ENCODE measurements at places on chromosomes 16 and 17.

DNA sequence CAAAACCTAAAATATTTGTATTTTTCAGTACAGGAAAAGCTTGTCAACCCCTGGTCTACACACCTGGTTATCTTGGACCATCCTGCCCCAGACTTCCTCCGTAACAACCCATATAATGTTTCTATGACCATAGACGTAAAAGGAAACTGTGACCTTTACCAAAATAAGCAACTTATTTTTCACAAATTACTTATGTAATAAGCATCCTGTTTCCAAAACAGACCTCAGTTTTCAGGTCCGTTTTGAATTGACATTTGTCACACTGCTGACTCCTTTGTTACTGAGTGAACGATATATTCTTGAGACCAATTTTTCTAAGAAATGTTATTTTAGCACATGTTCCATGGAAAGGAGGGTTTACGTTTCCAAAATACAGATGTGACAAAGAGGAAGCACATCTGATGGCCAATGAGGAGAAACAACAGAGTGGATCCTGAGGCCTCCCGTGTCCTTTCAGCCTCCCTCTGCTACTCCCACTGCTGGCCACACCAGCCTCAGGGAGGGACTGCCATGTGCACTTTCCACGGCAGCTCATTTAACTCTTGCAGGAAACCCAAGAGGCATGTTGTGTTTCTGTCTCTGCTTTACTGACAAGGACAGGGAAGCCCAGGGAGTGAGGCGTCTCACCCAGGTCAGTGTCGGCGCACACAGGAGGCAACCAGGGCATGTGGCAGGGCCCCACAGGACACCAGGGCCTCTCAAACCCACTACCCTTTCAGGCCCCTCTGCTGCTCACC lies 20.1 kb upstream of the ALDH3A1 start:
- DNase-seq, result no peak

- DNase-seq, result peak; percentile 3
These were observed 550 bp downstream of the EIF4A3 start for GRCh38 chr17:80146121-80147034.

DNA sequence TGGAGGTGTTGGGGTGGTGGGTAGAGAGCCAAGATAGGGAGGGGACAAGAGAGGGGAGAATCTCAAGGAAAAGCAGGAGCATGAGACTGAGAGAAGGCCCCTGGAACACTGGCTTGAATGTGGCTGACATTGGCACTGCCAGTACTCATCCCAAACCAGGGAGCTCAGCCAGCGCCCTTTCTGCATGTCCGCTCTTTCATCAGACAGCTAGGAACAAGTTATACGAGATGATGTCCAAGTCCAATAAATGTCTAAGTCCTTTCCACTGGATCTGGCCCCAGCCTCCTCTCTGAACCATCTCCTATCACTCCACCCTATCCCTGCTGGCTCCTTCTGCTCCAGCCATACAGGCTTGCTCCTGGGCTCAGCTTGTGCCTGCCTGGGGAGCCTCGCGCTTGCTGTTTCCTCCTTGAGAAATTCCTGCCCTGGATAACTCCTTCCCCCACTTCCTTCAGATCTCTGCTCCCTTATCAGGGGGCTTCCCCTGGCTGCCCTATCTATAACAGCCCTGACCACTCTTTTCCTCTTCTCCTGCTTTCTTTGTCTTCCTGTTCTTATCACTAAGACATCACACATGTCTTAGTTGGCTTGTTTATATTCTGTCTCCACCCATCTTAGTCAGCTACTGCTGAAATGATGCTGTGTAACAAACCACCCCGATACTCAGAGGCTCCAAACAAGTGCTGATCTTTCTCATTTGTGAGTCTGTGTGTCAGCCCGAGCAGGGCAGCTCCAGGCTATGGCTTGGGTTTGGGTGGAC lies 37.1 kb upstream of the MEOX1 start:
- DNase-seq, result no peak

DNA sequence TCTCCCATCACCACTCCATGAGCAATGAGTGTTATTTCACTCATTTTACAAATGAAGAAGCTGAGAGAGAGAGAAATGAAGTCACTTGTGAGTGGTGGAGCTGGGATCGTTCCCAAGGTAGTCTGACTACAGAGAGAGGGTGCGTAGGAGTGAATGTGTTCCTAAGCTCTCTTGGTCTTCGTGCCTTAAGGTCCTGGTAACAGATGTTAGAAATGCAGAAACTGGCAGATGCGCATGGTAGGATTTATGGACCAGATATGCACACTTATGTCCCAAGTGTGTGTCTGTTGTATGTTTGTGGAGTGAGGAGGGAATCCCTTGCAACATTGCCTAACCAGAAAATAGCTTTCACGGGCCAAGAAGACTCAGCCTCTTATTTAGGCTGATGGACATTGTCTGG lies 93.2 kb upstream of the ZNF469 start:
- DNase-seq, result no peak

Data from stimulated activated CD8-positive, alpha-beta memory T cell treated with anti-CD3 and anti-CD28 coated beads, Interleukin-4, amount 100 ng/mL, for 4 hours (primary cell).